Activated CD8-positive, alpha-beta memory T cell treated with anti-CD3 and anti-CD28 coated beads for 1 hour (primary cell): ENCODE measurements at places on chromosomes 1 and 21.

DNA sequence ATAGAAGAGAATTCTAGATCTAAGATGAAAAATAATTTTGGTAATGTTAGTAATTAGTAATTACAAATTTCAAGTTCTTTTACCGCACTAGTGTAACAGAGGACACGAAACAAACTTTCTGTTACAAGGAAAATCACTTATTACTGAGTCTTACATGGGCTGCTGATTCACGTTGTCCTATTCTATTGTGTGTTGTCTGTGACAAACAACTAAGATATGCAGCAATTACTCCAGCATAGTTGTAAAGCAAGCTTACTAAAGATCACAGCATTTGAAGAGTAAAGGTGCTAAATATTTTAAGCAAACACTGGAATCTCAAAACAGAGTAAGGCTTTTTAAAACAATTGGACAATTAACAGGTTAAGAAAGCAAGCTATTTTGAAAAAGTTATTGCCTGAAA lies 502.3 kb downstream of the KCNT2 start:
- no peak for DNase-seq

- DNase-seq = no peak
Measured at GRCh38 chr1:57451516-57451915, 27.7 kb upstream of the DAB1 start.

DNA sequence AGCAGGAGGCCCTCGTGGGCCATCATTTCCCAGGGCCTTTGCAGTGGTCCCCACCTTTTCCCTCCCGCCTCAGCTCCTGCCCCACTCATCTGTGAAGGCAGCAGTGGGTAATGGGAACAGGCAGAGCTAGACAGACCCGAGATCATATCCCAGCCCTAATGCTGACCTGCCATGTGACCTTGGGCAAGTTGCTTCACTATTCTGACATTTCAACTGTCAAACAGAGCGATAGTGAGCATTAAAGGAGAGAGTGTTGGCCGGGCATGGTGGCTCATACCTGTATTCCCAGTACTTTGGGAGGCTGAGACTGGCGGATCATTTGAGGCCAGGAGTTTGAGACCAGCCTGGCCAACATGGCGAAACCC lies 51.7 kb downstream of the RPS6KA1 start:
- no peak for DNase-seq

GRCh38 chr1:51061231-51061918 lies 40.7 kb upstream of the C1orf185 start:
- no peak for DNase-seq

DNA sequence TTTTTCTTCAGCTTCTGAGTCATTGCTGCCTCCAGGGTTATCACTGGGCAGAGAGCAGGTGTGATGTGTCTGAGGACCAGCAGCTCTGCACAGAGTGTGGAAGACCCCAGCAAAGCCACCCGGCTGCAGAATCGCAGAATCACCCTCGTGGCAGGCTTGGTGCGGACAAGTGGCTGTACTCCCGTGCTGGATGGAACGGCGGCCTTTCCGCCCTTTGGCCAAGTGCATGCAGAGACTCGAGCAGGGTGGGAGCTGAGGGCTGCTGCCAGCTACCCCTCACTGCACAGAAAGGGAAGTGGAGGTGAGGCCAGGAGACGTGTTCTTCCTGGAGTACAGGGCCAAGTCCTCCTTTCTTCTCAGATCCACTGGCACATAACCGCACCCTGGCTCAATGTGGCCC lies 162.5 kb downstream of the PCBP3 start:
- no peak for DNase-seq

DNA sequence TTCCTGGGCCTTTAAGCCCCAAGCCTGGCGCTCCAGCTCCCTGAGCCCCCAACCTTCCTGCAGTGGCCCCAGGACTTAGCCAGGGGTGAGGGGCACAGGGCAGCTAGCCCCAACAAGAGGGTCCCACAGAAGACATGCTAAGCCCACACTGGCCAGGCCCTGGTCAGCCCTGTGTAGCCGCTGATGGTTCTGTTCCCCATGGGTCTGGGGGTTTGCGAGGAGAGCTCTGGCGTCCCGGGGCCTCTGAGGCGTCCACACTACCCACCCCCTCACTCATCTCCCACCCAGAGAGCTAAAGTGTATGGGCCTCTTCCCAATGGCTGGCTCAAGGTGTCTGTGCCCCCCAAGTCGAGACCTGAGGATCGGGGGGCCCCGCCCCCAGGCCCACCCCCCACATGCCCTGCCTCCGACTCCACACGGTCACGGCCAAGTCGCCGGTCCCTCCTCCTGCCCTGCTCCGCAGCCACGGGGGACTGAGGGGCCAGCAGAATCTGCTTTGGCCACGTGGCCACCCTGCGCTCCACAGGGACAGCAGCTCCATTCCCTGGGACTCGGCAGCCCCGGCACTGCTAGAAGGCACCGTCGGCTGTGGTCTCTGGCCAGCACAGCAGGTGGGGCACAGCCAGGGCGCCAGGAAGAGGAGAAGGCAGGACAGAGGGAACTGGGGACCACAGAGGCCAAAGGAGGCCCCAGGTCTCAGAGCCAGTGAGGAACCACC lies 7.8 kb downstream of the TNFRSF18 start:
- no peak for DNase-seq

- no peak for DNase-seq
Measured at GRCh38 chr1:35725596-35725995, 6.9 kb upstream of the C1orf216 start.

DNA sequence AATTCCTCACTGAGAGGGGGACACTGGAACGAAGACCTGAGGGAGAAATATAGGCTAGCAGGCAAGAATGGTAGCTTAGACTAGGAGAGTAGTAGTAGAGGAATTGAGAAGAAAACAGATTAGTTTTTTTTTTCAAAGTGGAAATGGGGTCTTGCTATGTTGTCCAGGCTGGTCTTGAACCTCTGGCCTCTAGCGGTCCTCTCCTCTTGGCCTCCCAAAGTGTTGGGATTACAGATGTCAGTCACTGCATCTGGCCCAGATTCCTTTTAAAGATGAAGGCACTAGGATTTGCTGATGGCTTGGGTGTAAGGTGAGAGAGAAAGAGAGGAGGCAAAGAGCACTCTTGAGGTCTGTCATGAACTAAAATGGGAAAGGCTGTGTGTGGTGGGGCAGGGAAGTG lies 30.1 kb downstream of the NFASC start:
- no peak for DNase-seq

- no peak for DNase-seq
Measured at GRCh38 chr1:197149340-197149739, 2.9 kb upstream of the ASPM start.

GRCh38 chr1:208962867-208963266 lies 620.6 kb upstream of the CAMK1G start:
- no peak for DNase-seq

DNA sequence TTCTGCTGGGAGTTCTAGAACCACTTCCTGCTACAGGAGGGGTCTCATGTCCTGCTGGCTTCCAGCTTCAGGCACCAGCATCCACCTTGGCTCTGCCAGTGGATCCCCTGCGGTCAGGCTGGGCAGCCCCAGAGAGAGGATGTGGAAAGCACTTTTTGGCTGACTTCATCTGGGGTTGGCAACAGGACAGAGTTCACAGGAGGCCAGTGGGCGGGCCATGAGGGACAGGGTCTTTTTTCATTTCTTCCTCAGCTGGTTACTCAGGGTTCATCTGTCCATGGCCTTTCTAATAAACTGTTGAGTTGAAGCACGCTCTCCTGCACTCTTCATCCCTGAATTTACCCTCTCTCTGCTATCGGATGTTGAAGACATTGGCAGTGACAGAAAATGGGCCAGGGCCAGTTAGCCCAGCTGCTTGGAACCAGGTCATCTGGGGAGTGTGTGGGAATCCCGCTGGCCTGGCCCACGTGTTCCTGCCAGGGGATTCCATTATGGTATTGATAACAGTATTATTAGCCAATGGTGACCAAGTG lies 45.2 kb downstream of the RPS6KA1 start:
- no peak for DNase-seq

- no peak for DNase-seq
Measured at GRCh38 chr1:36807262-36807661, 227.1 kb downstream of the GRIK3 start.

DNA sequence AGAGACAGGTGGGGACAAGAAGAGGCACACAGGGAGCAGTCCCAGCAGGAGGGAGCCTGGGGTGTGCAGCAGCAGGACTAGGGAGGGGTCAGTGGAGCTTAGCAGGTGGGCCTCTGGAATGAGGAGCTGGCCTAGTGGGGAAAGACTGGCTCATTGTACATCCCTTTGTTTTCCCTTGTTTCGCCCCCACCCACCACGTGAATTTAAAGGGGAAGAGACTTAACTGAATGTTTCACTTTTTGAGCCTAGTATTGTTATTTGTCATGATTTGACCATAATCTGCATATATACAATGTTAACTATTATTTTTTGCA lies 181.7 kb downstream of the DHRS3 start:
- no peak for DNase-seq

GRCh38 chr1:162072740-162073139 lies 3.2 kb downstream of the NOS1AP start:
- no peak for DNase-seq

- DNase-seq = no peak
Measured at GRCh38 chr1:100931716-100932115, 35.8 kb downstream of the SLC30A7 start.

- no peak for DNase-seq
Measured at GRCh38 chr1:109527098-109527811, 12.4 kb upstream of the GPR61 start.

- no peak for DNase-seq
Measured at GRCh38 chr1:236063919-236064673, 794 bp downstream of the NID1 start.

DNA sequence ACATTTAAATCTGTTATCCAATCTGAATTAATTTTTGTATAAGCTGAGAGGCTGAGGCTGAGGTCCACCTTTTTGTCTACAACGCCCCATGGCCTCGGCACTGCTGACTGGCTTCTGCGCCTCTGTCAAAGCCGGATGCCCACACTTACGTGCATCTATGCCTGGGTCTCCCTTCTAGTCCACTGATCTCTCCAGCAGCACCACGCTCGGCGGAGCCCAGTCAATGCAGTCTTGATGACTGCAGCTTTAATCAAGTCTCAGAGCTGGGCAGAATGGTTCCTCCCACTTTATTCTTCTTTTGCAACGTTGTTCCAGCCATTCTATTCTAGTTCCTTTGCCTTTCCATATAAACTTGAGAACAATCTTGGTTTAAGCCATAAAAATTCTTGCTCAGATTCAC lies 9.4 kb downstream of the PRDM15 start:
- no peak for DNase-seq

DNA sequence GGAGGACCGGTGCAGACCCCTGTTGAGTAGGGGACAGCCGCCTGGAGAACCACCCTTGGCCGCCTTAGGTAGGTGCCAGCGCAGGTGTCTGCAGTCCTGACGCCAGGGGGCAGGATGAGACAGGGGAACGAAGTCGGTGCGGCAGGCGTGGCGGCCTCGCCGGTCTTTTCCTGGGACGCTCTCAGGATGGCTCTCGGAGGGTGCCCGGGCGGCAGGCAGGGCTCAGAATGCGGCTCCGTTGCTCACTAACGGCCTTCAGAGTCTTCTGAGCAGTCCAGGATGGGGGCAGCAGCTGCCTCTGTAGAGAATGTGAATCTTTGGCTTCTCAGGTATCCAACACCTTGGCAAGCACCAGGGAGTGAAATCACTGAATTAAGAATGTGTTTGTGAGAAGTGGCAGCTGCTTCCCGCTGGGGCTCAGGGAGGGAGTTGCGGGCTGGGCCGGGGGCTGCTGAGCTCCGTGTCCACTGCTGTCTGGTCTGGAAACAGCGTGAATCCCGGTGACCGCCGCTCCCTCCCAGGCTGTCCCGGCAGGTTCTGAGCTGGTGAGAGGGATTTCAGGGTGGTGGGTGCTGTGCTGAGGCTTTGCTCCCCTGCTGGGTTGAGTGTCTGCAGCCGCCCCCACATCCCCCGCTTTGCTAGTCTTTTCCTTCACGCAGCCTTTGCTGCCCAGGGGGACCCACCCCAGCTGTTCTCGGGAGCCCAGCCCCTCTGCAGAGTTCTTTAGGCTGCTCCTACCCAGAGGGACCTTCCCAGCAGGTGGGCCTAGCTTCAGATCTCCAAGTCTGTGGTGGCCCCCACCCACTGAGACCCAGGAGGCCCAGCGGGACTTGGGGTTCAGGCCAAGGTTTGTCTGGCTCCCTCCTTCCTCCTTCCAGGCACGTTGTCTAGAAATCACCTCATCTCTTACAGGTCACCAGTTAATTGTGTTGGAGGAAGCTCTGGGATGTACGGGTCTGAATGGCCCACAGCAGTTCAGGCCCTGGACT lies 11.1 kb upstream of the C1orf174 start:
- peak; percentile 64 for DNase-seq

DNA sequence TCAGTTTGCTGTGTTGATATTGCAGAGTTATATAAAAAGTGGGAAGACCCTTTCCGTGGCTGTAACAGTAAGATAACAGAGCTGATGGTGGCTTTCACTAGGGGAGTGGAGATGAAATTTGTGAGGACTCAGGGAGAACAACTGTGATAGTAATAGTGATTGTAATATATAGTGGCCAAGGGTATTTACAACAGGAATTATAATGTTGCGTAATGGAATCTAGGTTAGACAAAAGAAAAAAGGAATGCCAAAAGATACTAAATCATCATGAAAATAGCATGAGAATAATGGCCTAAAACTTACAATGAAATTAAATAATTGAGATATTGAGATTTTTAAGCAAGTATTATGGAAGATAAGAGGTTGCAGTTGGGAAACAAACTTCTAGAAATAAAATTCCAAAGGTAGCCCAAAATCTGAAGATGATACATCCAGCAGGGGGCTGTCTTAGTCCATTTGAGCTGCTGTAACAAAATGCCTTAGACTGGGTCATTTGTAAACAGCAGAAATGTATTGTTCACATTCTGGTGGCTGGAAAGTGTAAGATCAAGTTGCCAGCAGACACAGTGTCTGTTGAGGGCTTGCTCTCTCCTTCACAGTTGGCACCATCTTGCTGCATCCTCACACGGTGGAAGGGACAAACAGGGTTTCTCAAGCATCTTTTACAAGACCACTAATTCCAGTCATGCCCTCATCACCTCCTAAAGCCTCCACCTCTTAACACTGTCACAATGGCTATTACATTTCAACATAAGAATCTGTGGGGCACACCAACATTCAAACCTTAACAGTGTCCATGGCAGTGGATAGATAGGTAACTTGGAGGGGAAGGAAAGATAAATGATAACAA lies 711.2 kb downstream of the MRPL39 start:
- no peak for DNase-seq

DNA sequence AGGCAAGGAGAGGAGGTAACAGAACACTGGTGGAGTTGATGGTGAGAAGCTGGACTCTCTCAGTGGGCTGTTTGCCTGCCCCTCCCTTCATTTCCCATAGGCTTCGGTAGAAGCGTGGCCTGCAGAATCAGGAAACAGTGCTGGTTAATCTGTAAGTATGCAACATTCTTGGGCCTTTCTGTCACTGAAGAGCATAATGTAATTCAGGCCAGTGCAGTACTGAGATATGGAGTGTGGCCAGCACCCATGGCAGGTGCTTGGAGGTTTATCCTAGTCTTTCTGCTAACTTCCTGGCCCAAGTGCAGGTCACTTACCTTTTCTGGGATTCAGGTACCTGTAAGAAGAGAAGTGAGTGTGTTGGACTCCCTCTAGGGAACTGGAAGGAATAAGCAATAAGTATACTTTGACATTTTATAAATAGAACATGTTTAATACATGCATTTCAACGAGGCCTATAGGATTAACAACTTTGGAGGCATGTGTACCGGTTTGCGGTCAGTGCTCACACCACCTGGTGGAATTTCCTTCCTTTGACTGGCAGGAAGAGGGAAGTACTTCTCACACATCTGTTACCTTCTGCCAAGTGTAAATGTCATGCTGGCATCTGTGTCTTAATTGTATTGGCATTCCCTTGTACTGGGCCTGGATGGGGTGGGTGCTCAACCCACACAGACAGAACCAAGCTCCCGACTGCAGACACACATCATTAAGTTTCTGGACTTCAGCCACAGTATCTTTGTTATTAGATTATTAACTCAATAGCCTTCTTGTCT lies 105.5 kb downstream of the KIF26B start:
- no peak for DNase-seq

- no peak for DNase-seq
Measured at GRCh38 chr1:108502138-108502537, 52.0 kb downstream of the NBPF6 start.
